Uterus (tissue), 4 donors: ENCODE measurements at places on chromosomes 3 and 15. TPM values are rescaled to one million over a fixed set of nuclear protein-coding genes. Genes with fewer than 3 reads are reported as not detected.

- H3K36me3 ChIP-seq: no peaks in the 10 kb centered on the region
- peak overlapping the region; percentile 91 for H3K27ac ChIP-seq
- no peaks in the 10 kb centered on the region for H3K4me1 ChIP-seq
- DNase-seq: peak; percentile 90
- no peaks in the 10 kb centered on the region for H3K27me3 ChIP-seq
- H3K4me3 ChIP-seq: no peak overlapping the region
Observed at GRCh38 chr15:75694241-75695182, 18.1 kb downstream of the CSPG4 start.

DNA sequence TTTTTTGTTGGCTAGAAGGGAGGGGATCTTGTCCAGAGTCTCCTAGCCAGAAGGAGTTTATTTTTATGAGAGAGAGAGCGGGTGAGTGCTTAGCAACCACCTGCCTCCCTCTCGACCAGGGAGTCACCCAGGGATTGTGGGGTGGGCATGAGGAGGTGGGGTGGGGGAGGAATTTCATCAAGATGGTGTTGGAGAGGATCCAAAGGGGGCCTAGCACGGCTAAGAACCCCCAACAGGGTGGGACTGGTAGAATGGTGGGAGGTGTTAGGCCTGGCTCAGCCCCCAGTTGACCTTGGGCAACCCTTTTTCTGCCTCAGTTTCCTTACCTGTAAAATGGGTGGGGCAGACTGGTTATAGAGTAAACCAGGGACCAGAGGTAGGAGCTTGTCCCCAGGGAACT lies 1.8 kb downstream of the SLC6A6 start:
- no peaks in the 10 kb centered on the region for H3K27me3 ChIP-seq
- H3K36me3 ChIP-seq: no peaks in the 10 kb centered on the region
- peaks cover 14% of the 10 kb centered on the region for H3K4me1 ChIP-seq
- DNase-seq: no peak
- H3K27ac ChIP-seq: peak overlapping the region; percentile 97

GRCh38 chr3:188055388-188055787 lies 98.6 kb upstream of the LPP start:
- DNase-seq: no peak
- H3K27ac ChIP-seq: no peak overlapping the region
- H3K27me3 ChIP-seq: no peaks in the 10 kb centered on the region
- peaks cover 8% of the 10 kb centered on the region for H3K4me1 ChIP-seq

- no peaks in the 10 kb centered on the region for H3K36me3 ChIP-seq
- H3K4me1 ChIP-seq: no peaks in the 10 kb centered on the region
- H3K27me3 ChIP-seq: no peaks in the 10 kb centered on the region
- no peak overlapping the region for H3K4me3 ChIP-seq
Observed at GRCh38 chr3:172519740-172520139, 3.5 kb downstream of the TNFSF10 start.

DNA sequence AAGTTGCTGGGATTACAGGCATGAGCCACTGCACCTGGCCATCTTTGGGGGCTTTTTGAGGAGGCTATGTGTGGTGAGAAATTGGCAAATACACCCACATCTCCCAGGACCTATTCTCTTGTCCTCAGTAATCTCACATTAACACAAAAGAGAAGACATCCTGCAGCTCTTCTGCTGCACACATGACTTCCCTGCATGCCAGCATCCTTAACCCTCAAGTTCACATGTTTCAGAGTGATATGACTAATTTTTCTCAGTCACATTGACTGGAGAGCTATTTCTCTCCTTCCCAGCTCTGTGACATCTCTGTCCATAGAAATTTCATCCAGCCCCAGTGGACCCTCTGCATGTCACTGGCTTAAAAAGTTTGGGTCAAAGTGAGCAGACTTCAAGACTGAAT lies 1.9 kb upstream of the SKIC8 start:
- H3K4me1 ChIP-seq: no peaks in the 10 kb centered on the region
- no peaks in the 10 kb centered on the region for H3K36me3 ChIP-seq
- H3K4me3 ChIP-seq: no peak overlapping the region
- DNase-seq: no peak
- H3K27me3 ChIP-seq: no peaks in the 10 kb centered on the region

GRCh38 chr3:49371946-49372345 lies 13.8 kb upstream of the GPX1 start:
- no peak overlapping the region for H3K27ac ChIP-seq
- H3K27me3 ChIP-seq: no peaks in the 10 kb centered on the region
- no peaks in the 10 kb centered on the region for H3K36me3 ChIP-seq
- no peaks in the 10 kb centered on the region for H3K4me1 ChIP-seq

Gene MRPL47
- total RNA-seq: 32.0 TPM

Gene ARID3B
- 1.5 TPM for total RNA-seq
